ENCODE measurements at places on chromosomes 1 and 21.

GRCh38 chr1:218895064-218895587 is 278.6 kb upstream of the LYPLAL1 start:
- no peak for DNase-seq

DNA sequence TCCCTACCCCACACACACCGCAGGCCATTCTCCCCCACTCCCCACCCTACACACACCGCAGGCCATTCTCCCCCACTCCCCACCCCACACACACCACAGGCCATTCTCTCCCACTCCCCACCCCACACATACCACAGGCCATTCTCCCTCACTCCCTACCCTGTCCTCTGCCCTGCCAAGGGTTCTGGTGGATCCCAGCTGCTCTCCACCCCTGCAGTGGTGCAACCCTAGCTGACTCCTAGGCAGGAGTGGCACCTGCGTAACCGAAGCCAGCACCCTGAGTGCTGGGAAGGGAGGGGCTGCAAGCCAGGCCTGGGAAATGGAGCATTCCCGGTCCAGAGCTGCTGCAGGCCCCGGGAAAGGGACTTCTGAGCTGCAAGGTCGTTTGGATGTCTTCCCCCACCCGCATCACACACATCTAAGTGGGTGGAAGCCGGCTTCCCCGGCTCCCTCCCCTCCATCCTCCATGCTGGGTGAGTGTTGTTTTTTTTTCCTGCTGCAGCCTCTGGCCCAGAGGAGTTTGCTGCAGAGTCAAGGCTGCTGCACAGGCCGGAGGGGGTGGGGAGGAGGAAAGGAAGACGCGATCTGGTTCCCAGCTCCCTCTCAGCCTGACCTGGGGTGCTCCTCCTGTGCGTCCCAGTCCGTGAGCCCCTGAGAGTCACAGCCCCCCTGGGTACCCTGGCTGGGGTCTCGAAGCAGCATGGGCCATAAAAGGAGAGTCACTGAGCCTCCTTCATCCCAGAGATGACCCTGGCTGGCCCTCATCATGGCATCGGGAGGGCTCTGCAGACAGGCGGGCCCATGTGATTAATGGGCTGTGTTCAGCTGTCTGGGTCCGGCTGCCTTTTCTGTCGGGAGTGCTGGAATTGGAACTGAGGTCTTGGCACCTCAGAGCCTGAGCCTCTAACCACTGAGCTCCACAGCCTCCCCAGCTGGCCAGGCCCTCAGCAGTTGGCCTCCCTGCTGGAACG is 16.1 kb downstream of the H6PD start:
- DNase-seq = no peak

- no peak for DNase-seq
Measured at GRCh38 chr21:46179708-46180078, 4.6 kb downstream of the SPATC1L start.

GRCh38 chr1:187491082-187491720 is 662.5 kb downstream of the PLA2G4A start:
- DNase-seq = no peak

Measured in HS-27A (cell line).